ENCODE measurements at places on chromosomes 16 and 17. TPM values are rescaled to one million over a fixed set of nuclear protein-coding genes. Genes with fewer than 3 reads are reported as not detected.

- DNase-seq: no peak
Measured at GRCh38 chr17:70929226-70929625, 759.9 kb downstream of the KCNJ2 start.

Gene ZG16B
- total RNA-seq: not detected

Gene IL34
- total RNA-seq: 8.5 TPM

Gene HOXB4
- total RNA-seq: 0.03 TPM
